ENCODE measurements at places on chromosomes 5 and 9.

- no peak for DNase-seq
These were observed 5.5 kb upstream of the SURF6 start for GRCh38 chr9:133341369-133342068.

DNA sequence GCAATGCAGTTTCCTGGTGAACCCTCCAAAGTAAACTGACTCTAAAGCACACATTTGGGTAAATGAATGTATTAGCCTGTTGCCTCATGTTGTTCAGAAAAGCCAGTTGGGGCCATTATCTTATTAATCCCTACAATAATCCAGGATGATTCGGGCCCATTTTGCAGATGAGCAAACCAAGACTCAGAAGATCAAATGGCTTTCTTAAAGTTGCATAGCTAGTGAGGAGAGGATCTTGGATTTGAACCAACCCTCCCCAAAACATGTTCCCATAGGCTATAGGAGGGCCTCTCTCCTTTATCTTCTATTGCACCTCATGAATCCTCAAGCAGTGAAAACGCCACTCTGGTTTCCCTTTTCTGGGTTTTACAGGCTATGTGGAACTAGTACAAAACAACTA is 267.6 kb upstream of the RFX3 start:
- DNase-seq, result no peak

DNA sequence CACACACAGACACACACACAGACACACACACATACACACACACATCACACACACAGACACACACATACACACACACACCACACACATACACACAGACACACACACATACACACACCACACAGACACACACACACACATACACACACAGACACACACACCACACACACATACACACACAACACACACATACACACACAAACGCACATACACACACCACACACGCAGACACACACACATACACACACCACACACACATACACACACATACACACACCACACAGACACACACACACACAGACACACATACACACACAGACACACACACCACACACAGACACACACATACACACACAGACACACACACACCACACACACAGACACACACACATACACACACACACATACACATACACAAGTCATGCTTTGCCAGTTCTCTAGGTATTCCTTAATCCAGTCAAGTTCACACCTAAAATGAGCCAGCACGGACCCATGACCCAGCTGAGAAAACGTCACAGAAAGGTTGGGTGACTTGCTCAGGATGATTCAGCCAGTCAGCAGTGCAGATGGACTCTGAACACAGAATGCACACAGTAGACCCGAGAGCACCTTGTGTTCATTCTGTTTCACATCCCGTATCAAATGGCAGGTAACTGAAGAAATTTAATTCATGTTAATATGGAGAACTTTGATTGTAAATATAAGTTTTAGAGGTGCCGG is 746.4 kb downstream of the MTRR start:
- DNase-seq, result no peak

GRCh38 chr5:170631466-170632195 is 127.8 kb downstream of the KCNIP1 start:
- peak; percentile 51 for DNase-seq

DNA sequence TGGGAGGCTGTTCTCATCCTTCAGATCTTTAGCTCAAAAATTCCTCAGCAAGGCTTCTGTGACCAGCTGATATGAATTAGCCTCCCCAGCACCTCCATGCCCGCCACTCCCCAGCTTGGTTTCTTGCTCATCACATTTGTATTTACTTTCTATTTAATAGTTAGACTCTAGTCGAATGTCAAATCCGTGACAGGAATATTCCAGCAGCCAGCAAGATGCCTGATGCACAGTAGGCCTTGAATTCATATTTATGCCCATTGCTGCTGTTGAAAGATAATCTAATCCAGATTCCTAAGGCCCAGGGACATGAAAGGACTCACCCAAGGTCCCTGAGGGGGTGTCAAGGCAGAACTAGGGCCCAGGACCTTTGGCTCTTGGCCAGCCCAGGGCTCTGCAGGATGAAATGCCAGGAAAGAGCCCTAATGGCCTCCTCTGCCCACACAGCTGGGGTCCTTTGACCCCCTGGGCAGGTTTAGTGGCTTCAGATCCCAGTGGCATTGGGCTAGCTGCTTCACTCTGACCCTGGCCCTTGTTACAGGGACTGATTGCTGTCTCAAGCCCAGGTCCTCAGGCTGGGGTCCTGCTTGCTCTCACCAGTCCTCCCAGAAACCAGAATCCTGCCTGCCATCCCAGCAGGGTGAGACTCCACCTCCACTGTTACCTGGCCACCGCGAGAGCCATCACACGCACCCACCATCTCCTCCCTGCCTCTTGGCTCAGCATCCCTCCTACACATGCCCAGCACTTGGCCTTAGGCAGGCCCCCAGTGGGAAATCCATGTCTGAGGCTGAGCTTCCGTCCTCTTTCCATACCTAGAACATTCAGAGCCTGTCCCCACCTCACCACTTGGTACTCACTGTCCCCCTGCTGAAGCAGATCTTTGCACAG is 7.3 kb downstream of the CSF1R start:
- no peak for DNase-seq

- DNase-seq, result no peak
These were observed 102.2 kb downstream of the CMYA5 start for GRCh38 chr5:79791843-79792242.

DNA sequence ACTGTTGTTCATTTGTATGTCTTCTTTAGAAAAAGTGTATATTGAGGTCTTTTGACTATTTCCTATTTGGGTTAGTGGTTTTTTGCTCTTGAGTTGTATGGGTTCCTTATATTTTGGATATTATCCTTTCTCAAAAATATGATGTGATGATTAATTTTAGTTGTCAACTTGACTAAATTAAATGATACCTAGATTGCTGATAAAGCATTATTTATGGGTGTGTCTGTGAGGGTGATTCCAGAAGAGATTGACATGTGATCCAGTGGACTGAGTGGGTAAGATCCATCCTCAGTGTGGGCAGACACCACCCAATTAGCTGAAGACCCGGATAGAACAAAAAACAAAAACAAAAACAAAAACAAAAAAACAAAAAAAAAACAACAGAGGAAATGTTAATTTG is 115.1 kb upstream of the KIF2A start:
- DNase-seq, result no peak

DNA sequence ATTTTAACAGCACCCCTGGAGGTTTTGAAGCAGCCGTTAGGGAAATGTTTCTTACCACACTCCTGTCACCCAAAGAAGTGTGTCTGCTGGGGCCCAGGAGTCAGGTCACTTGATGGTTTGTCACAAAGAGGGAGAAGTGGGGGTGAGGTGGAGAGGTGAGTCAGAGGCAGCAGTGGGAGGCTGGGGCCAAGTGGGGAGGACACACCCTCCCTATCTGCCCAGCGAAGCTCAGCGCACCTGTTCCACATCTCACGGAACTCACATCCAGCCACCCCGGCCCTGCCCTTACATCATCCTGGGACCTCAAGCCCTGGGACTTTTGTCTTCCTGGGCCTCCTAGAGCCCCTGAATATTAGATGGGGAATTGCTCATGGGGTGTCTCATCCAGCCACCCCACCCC is 171.1 kb upstream of the SMIM23 start:
- DNase-seq, result no peak

DNA sequence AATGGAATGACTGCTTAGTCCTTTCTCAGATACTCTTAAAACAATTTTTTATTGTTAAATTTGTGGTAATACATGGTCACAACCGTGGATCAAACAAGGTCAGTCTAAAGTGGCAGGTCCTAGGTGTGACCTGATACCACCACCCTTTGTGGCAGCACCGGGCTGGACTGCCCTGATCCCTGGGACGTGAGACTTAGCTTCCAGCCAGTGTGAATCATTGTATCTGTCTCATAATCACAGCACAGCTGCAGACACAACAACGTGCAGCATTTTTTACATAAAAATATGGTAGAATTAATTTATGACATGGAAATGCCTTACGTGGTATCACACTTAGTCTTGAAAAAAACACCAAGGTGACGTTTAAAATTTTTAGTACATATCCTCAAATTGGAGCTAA is 7.8 kb downstream of the TOR1B start:
- DNase-seq, result no peak

DNA sequence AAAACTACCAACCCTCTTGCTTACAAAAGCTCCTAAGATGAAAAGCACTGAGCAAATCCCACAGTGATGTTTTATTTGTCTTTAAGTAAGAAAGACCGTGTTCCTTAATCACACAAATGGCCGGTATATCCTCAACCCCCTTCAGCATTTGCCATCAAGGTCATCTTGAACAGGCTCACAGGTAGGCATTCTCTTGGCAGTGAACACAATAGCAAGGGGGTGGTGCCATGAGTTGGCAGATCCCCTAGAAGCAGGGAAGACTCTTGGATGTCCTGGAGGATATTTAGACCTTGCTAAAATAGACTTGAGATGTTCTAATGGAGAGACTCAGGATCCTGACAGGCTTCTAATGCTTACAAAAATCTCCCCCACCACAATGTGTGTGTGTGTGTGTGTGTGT is 323.0 kb downstream of the SPOCK1 start:
- DNase-seq, result no peak

DNA sequence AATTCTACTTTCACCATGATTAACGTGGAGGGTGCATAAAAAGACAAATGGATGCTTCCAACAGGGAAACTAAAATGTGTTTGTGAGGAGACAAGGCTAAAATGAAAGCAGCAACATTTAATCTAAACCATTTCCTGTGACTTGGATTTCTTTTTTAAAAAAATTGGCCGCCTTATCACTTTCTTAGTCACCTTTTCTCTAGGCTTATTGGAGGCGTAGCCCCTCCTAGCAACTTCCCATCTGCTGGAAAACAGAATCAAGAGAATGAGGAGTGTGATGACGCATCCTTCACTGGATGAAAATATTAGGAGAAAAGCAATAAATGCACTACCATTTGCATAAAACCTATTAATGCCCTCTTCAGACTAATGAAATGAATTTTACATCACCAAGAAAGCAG is 791 bp upstream of the GPR150 start:
- no peak for DNase-seq

DNA sequence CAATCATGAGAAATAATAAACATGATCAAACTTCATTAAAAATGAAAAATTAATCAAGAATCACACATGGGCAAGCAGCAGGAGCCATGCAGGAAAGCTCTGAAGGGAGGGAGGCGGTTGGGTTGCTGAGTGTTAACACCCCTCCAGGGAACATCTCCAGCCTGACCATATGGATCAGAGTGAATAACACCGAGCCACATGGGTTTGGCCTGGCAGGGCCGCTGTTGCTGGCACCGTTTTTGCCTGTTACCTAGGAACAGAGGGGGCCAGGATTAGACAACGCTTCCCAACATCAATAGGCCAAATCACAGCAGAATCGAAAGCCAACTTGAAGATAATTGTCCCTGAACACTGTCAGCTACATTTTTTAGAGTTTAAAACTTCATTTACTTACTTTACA is 160.2 kb downstream of the DENND1A start:
- DNase-seq, result no peak

- no peak for DNase-seq
These were observed 164.9 kb downstream of the NTRK2 start for GRCh38 chr9:84834426-84834825.

GRCh38 chr9:34993502-34994259 is 4.1 kb downstream of the DNAJB5 start:
- DNase-seq, result peak; percentile 97

- DNase-seq, result no peak
These were observed 8.4 kb upstream of the NDST1 start for GRCh38 chr5:150499437-150499956.

DNA sequence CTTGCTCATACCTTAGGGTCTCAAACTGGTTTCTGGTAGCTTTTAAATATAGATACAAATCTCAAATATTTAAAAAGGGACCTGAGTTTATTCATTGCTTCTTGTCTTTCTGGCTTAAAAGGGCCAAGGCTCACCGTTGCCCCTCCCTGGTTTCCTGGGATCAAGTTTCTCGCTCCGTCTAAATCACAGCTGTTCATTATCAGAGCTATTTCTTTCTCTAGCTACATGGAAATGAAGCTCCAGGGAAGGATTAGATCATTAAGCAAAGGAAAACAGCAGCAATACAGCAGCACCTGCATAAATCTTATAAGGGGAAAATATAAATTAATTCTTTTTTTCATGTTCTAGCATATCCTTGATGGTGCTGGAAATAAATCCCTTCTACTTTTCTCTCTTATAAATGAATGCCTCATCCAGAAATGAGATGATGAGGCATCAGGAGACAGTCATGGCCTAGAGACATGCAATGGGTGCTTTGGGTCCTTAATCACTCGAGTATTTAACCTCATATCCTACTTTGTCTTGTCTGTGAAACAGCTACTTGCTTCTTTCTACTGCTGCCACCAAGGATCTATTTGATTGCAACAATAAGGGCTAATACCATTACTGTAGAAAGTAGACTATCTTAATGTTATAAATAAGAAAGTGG is 320.1 kb downstream of the TRPM3 start:
- no peak for DNase-seq

DNA sequence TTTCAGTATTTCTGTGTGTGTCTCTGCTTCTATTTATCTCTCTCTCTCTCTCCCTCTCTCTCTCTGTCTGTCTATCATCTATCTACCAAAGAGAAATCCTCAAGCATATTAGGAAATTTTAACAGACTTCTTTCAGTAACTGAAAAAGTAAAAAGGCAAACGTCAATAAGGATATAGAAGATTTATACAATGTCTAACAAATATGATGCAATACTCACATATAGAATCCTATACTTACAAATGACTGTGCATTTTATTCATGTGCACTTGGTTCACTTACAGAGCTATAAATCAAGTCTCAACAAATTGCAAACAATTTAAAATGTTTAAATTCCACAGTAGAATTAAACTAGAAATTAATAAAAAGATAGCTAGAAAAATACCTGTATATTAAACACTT is 289.0 kb downstream of the PSAT1 start:
- DNase-seq, result no peak

GRCh38 chr5:82745016-82745415 is 332.2 kb downstream of the TMEM167A start:
- no peak for DNase-seq

- DNase-seq, result no peak
These were observed 82.9 kb downstream of the PHF2 start for GRCh38 chr9:93659044-93659836.

GRCh38 chr5:58898538-58898937 is 315.7 kb downstream of the RAB3C start:
- no peak for DNase-seq

DNA sequence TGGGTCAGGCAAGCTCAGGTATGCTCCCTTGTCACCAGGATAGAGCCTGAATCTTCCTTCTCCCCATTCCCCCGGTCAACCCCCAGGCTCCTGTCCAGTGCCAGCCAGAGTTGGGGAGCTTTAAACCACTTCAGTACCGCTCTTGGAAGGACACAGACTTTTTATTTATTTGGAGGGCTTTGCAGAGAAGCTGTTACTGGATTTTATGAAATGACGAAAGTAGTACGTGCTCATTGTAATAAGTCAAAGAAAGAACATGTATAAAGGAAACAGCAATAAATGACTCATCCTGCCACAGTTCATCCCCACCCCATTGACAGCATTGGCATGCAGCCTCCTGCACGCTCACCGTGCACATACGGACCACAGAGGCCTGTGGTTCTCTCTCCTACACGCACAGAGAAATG is 230.3 kb downstream of the AUH start:
- peak; percentile 64 for DNase-seq

- no peak for DNase-seq
These were observed 66.9 kb downstream of the HMCN2 start for GRCh38 chr9:130332384-130332926.

Data from umbilical cord (tissue), 2 donors.